ENCODE measurements at places on chromosomes 1 and 21. TPM values are rescaled to one million over a fixed set of nuclear protein-coding genes. Genes with fewer than 3 reads are reported as not detected.

GRCh38 chr1:6086762-6087376 is 41.2 kb downstream of the KCNAB2 start:
- no peak for DNase-seq

DNA sequence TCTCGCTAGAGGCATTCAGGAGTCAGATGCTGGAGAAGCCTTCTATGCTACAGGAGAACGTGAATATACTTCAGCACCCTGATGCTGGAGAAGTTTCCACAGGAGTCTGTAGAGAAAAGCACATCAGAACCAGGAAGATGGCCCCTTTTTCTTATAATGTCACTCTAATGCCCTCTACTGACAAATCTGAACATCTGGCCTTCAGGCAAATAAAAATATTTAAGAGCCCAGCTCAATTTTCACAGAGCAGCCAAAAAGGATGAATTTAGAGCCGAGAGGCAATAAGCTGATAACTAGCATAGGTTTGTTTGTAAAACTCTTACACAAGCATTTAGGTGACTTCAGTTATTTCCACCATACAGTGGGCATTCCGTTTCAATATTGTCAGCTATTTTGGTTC is 3.8 kb upstream of the RRP15 start:
- no peak for DNase-seq

GRCh38 chr1:200979574-200980451 is 43.7 kb downstream of the KIF21B start:
- no peak for DNase-seq

DNA sequence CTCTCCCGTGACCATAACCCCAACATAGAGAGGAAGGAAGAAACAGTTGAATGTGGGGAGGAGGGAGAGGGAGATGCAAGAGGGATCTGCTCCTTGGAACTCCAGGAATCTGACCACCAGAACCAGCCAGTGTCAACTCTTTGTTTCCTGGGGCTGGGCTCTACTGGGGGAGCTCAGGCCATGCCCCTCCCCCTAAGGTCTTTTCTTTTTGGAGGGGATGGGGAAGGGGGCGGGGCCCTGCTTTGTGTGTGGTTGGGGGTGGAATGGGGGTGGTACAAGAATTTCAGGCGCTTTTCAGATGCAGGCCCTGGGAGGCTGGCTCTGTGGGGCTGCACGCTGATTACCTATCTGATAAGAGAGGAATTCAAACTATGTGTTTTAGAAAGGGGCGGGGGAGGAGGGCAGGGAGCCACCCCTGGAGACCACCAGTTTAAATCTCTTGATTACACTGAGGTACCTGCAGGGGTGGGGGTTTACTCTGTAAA is 8.3 kb downstream of the LIN28A start:
- DNase-seq, result no peak

DNA sequence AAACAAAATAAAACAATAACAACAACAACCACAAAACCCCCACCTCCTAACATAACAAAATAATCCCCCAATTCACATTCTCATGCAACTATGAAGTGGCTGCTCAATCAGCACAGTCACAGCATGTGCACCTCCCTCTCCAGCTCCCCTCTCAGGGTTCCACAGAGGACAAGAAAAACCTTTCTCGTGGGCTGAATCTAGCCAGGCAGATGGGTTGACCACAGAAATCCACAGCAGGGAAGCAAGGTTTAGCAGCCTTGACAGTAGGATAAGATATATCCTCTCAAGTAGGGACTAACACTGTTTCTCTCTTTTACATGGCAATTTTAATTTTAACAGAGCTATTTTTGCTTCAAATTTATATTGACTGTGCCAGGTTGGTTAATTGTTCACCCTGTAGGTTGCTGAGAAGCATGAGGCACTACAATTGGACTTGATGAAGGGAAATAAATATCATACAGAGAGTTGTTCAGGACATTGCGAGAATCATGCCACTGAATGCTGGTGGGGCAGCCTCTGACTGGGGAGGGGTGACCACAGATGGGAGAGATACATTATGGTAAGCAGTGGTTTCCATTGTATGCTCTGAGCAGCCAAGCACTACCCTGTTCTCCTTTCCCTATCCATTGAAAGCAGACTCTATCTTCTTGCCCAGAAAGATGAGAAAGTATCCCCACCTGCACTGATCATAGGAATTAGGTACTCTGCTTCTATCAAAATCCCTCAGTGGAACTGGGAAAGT is 535.1 kb downstream of the DPYD start:
- DNase-seq, result no peak

The SHE gene
- polyA plus RNA-seq, result 17.2 TPM
